Mammary epithelial cell (primary cell): ENCODE measurements at places on chromosomes 13 and 19. TPM values are rescaled to one million over a fixed set of nuclear protein-coding genes. Genes with fewer than 3 reads are reported as not detected.

The PABPC3 gene
- 0.17 TPM for total RNA-seq

The LHB gene
- 1.7 TPM for total RNA-seq

The SERTAD3 gene
- 26.2 and 35.8 TPM in 2 replicates for total RNA-seq

The KCNRG gene
- 0.51 and 0.75 TPM in 2 replicates for total RNA-seq

The S1PR4 gene
- 0.67 TPM for total RNA-seq

The PRDX2 gene
- 170 and 202 TPM in 2 replicates for total RNA-seq

- no peak for DNase-seq
Measured at GRCh38 chr13:49210669-49211068, 9.5 kb upstream of the MLNR start.

DNA sequence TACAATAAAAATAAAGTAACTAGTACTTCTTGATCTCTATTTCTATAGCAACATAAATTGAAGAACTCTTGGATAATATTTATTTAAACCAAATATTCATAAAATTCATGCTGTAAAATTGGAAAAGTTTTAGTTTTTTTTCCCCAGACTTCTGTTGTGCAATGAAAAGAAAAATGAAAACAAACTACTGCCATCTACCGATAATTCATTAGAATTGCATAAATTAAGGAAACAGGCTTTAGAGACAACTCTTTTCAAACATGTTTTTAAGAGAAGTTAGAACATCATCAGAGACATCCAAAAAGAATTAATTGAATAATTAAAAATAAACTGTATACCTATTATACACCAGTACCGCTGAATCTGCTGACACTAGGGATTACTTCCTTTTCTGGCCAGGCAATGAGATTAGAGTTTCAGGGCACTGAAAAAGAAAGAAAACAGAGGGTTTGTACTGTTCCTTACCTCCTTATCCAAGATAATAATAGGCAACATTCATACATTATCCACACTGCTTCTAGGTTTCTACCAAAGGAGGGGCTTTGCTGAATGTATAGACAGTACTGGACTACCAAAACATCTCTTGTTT is 4.9 kb downstream of the CCDC122 start:
- DNase-seq, result no peak

DNA sequence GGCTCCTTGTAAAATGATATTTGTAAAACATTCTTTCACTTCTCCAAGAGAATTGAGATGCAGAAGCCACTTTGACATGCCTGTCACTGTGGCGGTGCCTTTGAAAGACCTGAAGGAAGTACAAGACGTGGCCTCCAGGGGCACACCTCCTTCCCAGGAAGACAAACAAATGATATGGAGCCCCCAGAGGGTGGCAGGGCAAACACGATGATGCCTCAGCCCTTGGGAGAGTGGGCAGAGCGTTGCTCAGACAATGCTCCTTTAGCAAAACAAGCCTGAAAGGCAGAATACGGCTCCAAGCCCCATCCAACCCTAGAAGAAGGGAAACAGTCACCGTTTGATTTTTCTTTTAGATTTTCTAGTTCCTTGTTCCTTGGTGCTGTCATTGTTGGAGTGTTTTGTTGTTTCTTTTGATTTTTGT is 9.2 kb upstream of the ATP12A start:
- no peak for DNase-seq
